Adrenal gland (tissue), 19 donors: ENCODE measurements at places on chromosomes 5 and 9. TPM values are rescaled to one million over a fixed set of nuclear protein-coding genes. Genes with fewer than 3 reads are reported as not detected.

GRCh38 chr5:95784514-95785302 lies 37.8 kb downstream of the GLRX start:
- H3K27me3 ChIP-seq = no peaks in the 10 kb centered on the region
- peaks cover 17% of the 10 kb centered on the region for H3K36me3 ChIP-seq
- peaks cover 14% of the 10 kb centered on the region for H3K4me1 ChIP-seq
- no peak overlapping the region for H3K4me3 ChIP-seq
- no peak for DNase-seq

GRCh38 chr9:114810614-114811013 lies 4.8 kb upstream of the TNFSF15 start:
- no peak overlapping the region for H3K4me3 ChIP-seq
- DNase-seq = no peak
- H3K27ac ChIP-seq = no peak overlapping the region
- peaks cover 10% of the 10 kb centered on the region for H3K4me1 ChIP-seq

DNA sequence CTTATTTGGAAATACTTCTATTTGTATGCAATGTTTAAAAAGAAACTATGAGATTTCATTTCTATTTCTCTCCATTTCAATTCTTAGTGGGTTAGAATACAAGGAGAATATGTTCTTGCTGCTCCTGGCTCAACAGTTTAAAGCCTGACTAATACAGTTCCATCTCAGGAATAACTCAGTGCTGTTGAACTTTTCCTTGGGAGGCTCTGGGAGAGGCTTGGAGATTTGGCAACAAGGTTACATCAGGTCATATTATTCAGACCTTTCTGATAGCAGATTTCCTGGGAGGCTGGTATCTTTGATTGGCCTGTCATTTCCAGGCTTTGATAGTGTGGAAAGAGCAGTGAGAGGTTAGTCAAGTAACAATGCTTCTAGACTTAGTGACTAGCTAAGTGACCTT lies 481.7 kb upstream of the KLF4 start:
- H3K4me3 ChIP-seq = no peak overlapping the region
- no peak overlapping the region for H3K27ac ChIP-seq
- no peaks in the 10 kb centered on the region for H3K27me3 ChIP-seq
- no peak for DNase-seq
- no peaks in the 10 kb centered on the region for H3K36me3 ChIP-seq
- peaks cover 10% of the 10 kb centered on the region for H3K4me1 ChIP-seq

- H3K4me1 ChIP-seq = no peaks in the 10 kb centered on the region
- no peak overlapping the region for H3K27ac ChIP-seq
- H3K4me3 ChIP-seq = no peak overlapping the region
- no peaks in the 10 kb centered on the region for H3K36me3 ChIP-seq
- no peaks in the 10 kb centered on the region for H3K27me3 ChIP-seq
Observed at GRCh38 chr5:39158127-39158593, 61.2 kb downstream of the FYB1 start.

DNA sequence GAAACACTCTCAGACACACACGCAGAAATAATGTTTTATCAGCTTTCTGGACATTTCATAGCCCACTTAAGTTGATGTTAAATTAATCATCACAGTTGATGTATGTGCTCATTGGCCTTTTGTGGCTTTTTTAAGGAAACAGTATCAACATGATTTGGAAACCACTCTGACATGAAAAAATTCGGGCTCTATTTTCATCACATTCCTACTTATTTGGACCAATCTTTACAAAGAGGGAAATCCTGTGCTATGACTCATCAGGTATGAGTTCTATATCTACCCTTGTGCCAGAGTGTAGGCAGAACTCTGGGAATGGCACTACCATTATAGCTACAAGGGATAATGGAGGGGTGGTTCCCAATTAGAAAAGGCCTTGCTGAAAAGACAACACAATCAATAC lies 388.4 kb upstream of the PTGER4 start:
- no peaks in the 10 kb centered on the region for H3K36me3 ChIP-seq
- no peak overlapping the region for H3K27ac ChIP-seq

GRCh38 chr9:136556166-136556565 lies 10.3 kb upstream of the NOTCH1 start:
- no peak overlapping the region for H3K4me3 ChIP-seq
- H3K4me1 ChIP-seq = peaks cover 12% of the 10 kb centered on the region
- no peaks in the 10 kb centered on the region for H3K27me3 ChIP-seq
- DNase-seq = no peak

DNA sequence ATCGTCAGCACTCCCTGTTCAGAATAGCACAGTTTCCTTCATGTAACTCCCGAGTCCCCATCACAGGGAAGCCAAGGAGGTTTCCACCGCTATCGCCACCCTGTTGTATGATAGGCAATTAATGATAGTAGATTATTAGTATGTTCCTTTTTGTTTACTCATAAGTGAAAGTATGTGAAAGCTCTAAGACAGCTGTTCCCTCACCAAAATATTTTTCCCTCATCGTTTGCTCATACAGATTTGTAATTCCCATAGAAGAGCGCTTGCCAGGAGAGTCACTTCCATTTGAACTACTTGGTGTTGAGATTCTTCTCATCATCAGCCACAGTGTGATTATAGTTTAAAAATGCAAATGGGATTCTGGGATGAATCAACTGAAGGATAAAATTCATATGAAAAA lies 140.9 kb downstream of the PAM start:
- no peak overlapping the region for H3K4me3 ChIP-seq
- no peaks in the 10 kb centered on the region for H3K27me3 ChIP-seq
- H3K4me1 ChIP-seq = no peaks in the 10 kb centered on the region
- DNase-seq = no peak

GRCh38 chr9:7858166-7858565 lies 58.6 kb upstream of the DMAC1 start:
- H3K27me3 ChIP-seq = no peaks in the 10 kb centered on the region
- H3K4me3 ChIP-seq = no peak overlapping the region
- H3K4me1 ChIP-seq = no peaks in the 10 kb centered on the region
- DNase-seq = no peak
- H3K36me3 ChIP-seq = no peaks in the 10 kb centered on the region

- H3K36me3 ChIP-seq = no peaks in the 10 kb centered on the region
- H3K4me3 ChIP-seq = no peak overlapping the region
- H3K27ac ChIP-seq = no peak overlapping the region
- DNase-seq = no peak
- peaks cover 19% of the 10 kb centered on the region for H3K4me1 ChIP-seq
Observed at GRCh38 chr9:126520453-126520852, 93.3 kb upstream of the LMX1B start.

- no peak for DNase-seq
- no peaks in the 10 kb centered on the region for H3K4me1 ChIP-seq
- H3K36me3 ChIP-seq = no peaks in the 10 kb centered on the region
- no peak overlapping the region for H3K4me3 ChIP-seq
Observed at GRCh38 chr5:133373121-133373870, 239.0 kb downstream of the FSTL4 start.

DNA sequence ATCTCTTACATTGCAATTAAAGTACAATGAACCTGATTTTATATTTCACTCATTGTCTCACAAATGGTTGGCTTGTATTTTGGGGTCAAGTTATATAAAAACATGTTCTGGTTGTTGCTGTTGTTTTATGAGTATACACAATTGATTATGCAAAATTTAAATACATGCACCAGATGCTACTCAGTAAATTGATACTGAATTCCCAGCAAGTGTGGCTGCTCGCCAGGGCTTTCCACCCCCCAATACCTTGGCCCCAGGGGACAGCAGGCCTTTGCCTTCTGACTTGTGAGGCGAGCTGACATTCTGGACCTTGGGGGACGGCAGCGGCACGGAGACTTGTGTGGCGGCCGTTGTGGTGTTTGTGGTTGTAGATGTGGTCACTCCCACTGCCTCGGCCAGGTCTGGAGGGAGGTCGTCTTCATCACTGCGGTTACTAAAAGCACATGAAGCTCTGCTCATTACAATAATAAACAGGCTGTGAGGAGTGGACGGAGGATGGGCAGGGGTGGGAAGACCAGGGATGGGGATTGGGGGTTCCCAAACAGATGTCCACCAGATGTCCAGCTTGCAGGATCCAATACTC lies 27.0 kb upstream of the FRRS1L start:
- H3K4me1 ChIP-seq = no peaks in the 10 kb centered on the region
- no peaks in the 10 kb centered on the region for H3K36me3 ChIP-seq
- no peaks in the 10 kb centered on the region for H3K27me3 ChIP-seq
- H3K27ac ChIP-seq = no peak overlapping the region

GRCh38 chr9:18045326-18045725 lies 428.6 kb upstream of the ADAMTSL1 start:
- no peaks in the 10 kb centered on the region for H3K36me3 ChIP-seq
- no peaks in the 10 kb centered on the region for H3K4me1 ChIP-seq
- no peak overlapping the region for H3K27ac ChIP-seq
- no peaks in the 10 kb centered on the region for H3K27me3 ChIP-seq
- H3K4me3 ChIP-seq = no peak overlapping the region
- DNase-seq = no peak

Gene GABRG2
- total RNA-seq = 0.29 TPM

Gene LEAP2
- total RNA-seq = 0.39 TPM

Gene SSBP2
- 34.0 TPM for total RNA-seq

Gene SLC6A7
- total RNA-seq = not detected

Gene SLC1A3
- total RNA-seq = 94.1 TPM

Gene HMCN2
- total RNA-seq = 0.50 TPM

Gene PLPPR1
- not detected for total RNA-seq

Gene AJM1
- total RNA-seq = 1.0 TPM

Gene ZNF879
- total RNA-seq = 5.2 TPM

Gene SLC34A1
- not detected for total RNA-seq

Gene PCSK1
- total RNA-seq = 2.8 TPM
